ENCODE measurements at places on chromosomes 6 and 20. TPM values are rescaled to one million over a fixed set of nuclear protein-coding genes. Genes with fewer than 3 reads are reported as not detected.

The FOXQ1 gene
- 1.1 TPM for total RNA-seq

The AHI1 gene
- 40.6 TPM for total RNA-seq

The RSPO4 gene
- total RNA-seq: not detected

The TOX2 gene
- total RNA-seq: 0.31 TPM

The SIRPD gene
- total RNA-seq: not detected

The MYLK2 gene
- 0.78 TPM for total RNA-seq

The SLC17A1 gene
- total RNA-seq: not detected

The BTN1A1 gene
- not detected for total RNA-seq

The CD40 gene
- 0.62 TPM for total RNA-seq

The TUBB1 gene
- 0.47 TPM for total RNA-seq

The FARS2 gene
- total RNA-seq: 24.8 TPM

The TRIM31 gene
- total RNA-seq: not detected

The SAMD5 gene
- 17.6 TPM for total RNA-seq

The SLC22A2 gene
- total RNA-seq: 1.1 TPM

Measured in occipital lobe (tissue), 3 donors.